Daoy (cell line): ENCODE measurements at places on chromosomes 6 and 20. TPM values are rescaled to one million over a fixed set of nuclear protein-coding genes. Genes with fewer than 3 reads are reported as not detected.

Gene RFX6
- not detected in 2 replicates for total RNA-seq

Gene GRM1
- total RNA-seq: not detected in 2 replicates

Gene HUS1B
- 2.9 and 6.8 TPM in 2 replicates for total RNA-seq

- no peak for DNase-seq
These were observed 24.0 kb downstream of the SNX3 start for GRCh38 chr6:108236791-108237190.

DNA sequence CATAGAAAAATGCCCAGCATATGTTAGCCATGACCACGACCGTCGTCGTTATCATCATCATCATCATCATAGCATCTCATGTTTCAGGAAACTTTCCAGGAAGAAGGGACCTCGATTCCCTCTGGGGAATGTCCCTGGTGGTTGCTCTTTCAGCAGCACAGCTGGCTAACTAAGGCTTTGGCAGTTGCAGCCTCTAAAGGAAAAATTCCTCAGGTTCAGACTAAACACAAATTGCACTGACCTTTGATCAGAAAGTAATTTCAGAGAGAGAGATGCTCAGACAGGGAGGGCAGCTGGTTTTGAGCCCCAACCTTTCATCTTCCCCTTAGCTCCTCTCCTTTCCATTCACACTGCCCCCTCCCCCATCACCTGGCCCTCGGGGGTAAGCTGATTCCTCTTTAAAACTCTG, 5.6 kb upstream of the CFB start:
- DNase-seq: peak; percentile 33

DNA sequence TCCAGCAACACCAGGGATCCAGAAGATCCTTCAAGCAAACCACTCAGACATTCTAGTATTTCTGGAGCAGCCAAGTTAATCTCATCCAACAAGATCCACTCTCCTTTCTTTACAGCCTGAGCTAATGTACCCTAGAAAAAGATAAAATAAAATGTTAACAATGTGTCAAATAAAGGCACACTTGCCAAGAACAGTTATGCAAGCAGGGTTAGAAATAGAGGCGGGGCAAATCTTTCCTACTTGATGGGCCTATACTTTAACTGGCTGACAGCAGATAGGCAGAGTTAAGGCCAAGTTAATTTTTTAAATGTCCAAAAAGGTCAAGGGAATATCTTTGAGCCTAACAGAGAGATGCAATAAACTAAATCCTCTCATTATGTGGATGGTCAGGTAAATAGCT, 60.8 kb downstream of the MDN1 start:
- DNase-seq: no peak

DNA sequence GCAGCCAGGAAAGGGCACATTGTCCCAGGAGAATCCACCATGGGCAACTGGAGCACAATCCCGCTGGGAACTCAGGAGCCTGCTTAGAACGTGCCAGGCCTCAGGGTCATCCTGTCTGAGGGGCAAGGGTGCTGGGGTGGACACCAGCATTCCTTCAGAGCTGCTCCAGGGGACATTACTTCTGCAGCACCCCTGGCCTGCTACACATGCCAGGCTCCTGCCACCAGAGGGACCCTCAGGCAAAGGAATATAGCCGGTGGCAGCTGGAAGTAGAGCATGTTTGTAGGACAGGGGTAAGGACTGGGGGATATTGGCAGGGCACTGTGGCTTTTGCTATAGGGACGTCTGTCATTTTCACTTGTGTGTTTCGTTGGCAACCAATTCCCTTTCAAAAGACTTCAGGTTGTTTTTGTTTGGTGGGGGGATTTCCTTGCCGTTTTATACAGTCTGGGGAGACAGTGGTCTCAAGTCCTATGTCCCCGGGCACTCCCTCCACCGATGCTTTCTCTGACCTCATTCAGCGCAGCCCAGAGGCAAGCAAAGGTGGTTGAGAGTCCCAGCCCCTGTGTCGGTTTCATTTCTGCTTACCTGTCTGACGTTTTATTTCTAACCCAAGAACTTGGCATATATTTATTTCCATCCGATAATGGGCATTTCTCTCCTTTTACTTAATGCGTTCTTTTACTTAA, 130.8 kb downstream of the JPH2 start:
- DNase-seq: peak; percentile 23

DNA sequence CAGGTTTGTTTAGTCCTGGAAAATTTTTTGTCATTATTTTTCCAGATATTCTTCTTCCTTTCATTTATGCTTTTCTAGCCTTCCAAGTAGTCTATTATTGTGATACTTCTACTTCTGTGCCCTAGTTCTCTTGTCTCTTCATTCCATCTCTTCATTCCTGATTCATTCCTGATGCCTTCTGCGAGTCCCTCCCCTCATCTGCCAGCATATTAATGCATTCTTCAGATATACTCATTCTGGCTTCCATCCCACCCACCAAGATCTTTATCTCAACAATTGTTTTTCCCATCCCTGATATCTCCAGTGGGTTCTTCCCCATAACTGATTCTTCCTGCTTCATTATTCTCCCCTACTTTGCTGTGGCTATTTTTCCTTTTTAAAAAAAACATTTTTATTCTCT, 35.2 kb downstream of the ALDH5A1 start:
- no peak for DNase-seq

DNA sequence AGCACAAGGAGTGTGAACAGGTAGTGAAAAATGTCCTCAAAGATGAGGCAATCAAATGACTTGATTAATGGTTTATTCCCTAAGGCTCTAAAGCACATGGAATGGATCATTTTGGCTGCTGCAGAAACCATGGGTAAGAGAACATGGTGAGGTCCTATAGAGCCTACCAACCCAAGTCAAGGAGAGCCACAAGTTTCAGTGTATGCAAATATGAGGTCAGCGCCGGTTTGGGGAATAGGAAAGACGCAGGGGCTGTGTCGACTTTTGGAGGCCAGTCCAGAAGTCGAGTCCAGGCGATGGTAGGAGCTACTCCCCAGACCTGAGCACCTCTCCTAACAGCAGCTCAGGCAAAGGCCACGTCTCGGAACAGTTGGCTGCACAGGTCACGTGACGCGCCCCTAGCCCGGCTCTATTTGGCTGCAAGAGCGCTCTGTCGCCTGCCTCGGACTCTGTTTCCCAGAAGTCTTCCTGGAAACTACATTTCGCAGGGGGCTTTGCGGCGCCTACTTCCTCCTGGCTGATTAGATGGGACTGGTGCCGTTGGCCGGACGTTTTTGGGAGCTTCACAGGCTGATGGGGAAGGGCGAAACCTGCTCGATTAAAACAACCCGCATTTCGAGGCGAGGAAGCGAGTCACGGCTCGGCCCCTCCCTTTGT, 74.4 kb upstream of the CHD6 start:
- peak; percentile 70 for DNase-seq
